Activated T-helper 17 cell treated with anti-CD3 and anti-CD28 coated beads, Interleukin-2, amount 50 U/mL, for 72 hours (primary cell): ENCODE measurements at places on chromosomes 7 and 10. TPM values are rescaled to one million over a fixed set of nuclear protein-coding genes. Genes with fewer than 3 reads are reported as not detected.

The ZNF316 gene
- total RNA-seq: 19.6 TPM

The MBL2 gene
- not detected for total RNA-seq

The ECHDC3 gene
- not detected for total RNA-seq

The LEP gene
- total RNA-seq: not detected

The VENTX gene
- total RNA-seq: not detected

The NUTM2E gene
- 0.28 TPM for total RNA-seq

The MOGAT3 gene
- not detected for total RNA-seq

The PDE6C gene
- total RNA-seq: not detected

The NODAL gene
- not detected for total RNA-seq

The TCAF2 gene
- total RNA-seq: 106 TPM

The ZCWPW1 gene
- 3.1 TPM for total RNA-seq

The PTER gene
- total RNA-seq: 29.2 TPM

The TNS3 gene
- total RNA-seq: 0.71 TPM

The EGFR gene
- total RNA-seq: not detected

The ZNF853 gene
- 0.22 TPM for total RNA-seq

The IKZF1 gene
- 343 TPM for total RNA-seq

The CLRN3 gene
- total RNA-seq: not detected

The FAM20C gene
- 0.19 TPM for total RNA-seq

The NUDT13 gene
- 0.91 TPM for total RNA-seq

The HSPA12A gene
- total RNA-seq: 0.22 TPM

The PNLIP gene
- not detected for total RNA-seq

The OGDHL gene
- 0.21 TPM for total RNA-seq

The CASP2 gene
- 119 TPM for total RNA-seq

The FAM25C gene
- not detected for total RNA-seq

The ABHD11 gene
- 11.9 TPM for total RNA-seq

The AKR1C8 gene
- 0.26 TPM for total RNA-seq

The LAMTOR4 gene
- 132 TPM for total RNA-seq

The IFIT1B gene
- total RNA-seq: not detected
